Small intestine (tissue), 16 donors: ENCODE measurements at places on chromosomes 4 and X.

GRCh38 chr4:48380583-48381167 is 39.3 kb downstream of the SLAIN2 start:
- no peaks in the 10 kb centered on the region for H3K4me1 ChIP-seq
- H3K36me3 ChIP-seq, result peaks cover 2% of the 10 kb centered on the region
- no peaks in the 10 kb centered on the region for H3K27me3 ChIP-seq

- H3K4me1 ChIP-seq, result no peaks in the 10 kb centered on the region
- DNase-seq, result no peak
- no peaks in the 10 kb centered on the region for H3K27me3 ChIP-seq
- no peaks in the 10 kb centered on the region for H3K36me3 ChIP-seq
- no peak overlapping the region for H3K4me3 ChIP-seq
Observed at GRCh38 chrX:13383907-13384306, 64.1 kb upstream of the ATXN3L start.

GRCh38 chr4:101201421-101201820 is 145.9 kb downstream of the PPP3CA start:
- peaks cover 16% of the 10 kb centered on the region for H3K4me1 ChIP-seq
- DNase-seq, result no peak
- H3K4me3 ChIP-seq, result no peak overlapping the region
- no peaks in the 10 kb centered on the region for H3K36me3 ChIP-seq

DNA sequence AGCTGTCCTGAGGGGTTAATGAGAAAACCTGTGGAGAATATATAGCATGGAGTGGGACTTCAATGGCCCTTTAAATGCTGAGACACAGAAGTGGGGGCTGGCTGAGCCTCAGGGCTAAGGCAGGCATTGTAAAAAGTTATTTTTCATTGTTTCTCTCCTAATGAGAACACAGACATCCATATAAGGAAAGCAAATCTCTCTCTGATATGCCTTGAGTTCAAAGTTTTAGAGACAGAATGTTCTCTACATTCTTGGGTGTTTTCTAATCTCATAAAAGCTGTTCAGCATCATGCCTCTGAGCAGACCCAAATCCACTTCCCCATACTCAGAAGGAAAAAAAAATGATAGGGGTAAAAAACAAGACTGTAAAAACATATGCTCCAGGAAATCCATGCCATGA is 16.8 kb upstream of the RAB40A start:
- no peak overlapping the region for H3K4me3 ChIP-seq
- no peak for DNase-seq
- H3K36me3 ChIP-seq, result no peaks in the 10 kb centered on the region

GRCh38 chr4:83171436-83172039 is 57.0 kb upstream of the PLAC8 start:
- H3K36me3 ChIP-seq, result no peaks in the 10 kb centered on the region
- DNase-seq, result no peak
- no peaks in the 10 kb centered on the region for H3K4me1 ChIP-seq

DNA sequence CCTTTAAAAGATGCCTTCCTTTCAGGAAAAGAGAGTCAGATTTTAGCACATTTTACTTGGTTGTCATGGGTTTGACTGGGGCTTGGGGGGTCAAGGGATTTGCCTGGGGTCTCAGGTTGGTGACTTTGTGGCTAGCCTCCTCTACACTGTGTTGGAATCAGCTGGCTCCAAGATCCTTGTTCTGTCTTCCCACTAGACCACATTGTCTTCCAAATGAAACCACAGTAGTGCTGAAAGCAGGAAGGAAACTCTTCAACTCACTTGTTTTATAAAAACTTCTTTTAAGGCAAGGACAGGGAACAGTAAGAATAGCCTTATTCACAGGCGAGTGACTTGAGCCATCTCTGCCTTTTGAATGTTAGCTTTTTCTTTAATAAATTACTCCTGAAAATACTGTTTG is 37.0 kb upstream of the OTUD4 start:
- H3K4me1 ChIP-seq, result no peaks in the 10 kb centered on the region
- no peaks in the 10 kb centered on the region for H3K36me3 ChIP-seq
- no peak for DNase-seq
- no peak overlapping the region for H3K4me3 ChIP-seq

DNA sequence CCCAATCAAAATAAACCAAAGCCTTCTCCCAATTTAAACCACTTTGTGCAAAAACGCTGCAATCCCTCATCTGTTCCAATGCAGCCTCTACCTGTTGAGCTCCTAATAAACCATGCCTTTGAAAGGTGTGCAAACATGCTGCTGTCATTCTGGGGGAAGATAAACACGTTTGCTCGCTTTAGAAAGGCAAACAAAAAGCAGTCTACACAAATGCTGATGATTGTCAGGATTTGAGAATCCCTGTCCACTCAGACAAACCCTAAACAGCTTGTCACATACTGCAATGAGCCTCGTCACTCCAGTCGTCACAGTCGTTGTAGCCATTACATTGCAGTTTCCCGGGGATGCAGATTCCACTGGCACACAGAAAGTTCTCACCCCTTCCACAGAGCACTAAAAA is 145.2 kb downstream of the CORIN start:
- DNase-seq, result no peak
- no peaks in the 10 kb centered on the region for H3K4me1 ChIP-seq
- no peak overlapping the region for H3K27ac ChIP-seq
- H3K27me3 ChIP-seq, result peaks cover 2% of the 10 kb centered on the region
- no peak overlapping the region for H3K4me3 ChIP-seq

DNA sequence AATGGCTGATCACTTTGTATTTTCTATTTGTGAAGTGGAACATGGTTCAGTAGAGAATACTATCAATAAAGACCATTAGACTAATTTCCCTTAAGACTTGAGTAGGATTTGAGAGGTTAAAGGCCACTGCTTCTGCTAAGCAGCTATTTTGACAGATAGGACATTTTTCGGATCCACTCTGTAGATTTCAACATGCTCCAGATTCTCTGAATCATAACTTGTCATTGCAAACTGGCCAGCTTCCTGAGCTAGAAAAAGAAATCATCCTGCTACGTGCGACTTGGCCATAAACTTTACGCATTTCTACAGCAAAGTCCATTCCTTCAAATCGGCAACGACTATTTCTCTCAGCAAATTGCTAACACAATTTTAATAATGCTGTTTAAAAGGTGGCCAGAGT is 55.2 kb downstream of the MGST2 start:
- no peaks in the 10 kb centered on the region for H3K27me3 ChIP-seq
- no peak overlapping the region for H3K27ac ChIP-seq
- no peak overlapping the region for H3K4me3 ChIP-seq

DNA sequence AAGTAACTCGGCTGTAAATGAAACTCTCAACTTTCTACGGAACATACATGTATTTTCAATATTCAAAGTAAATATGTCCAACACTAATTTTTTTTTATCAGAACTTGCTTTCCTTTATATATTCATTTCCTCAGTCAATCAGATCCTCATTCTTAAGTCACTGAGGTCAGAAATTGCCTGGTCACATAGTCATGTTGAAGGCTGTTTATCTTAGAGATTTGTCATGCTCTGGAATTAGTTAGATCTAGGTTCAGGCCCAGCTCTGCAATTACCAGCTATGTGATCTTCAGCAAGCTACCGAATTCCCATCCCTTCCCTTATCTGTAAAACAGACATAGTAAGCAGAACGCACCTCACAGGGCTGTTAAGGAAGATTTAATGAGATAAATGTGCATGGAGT is 228.8 kb downstream of the SPCS3 start:
- H3K4me3 ChIP-seq, result no peak overlapping the region
- no peaks in the 10 kb centered on the region for H3K36me3 ChIP-seq
- no peaks in the 10 kb centered on the region for H3K4me1 ChIP-seq
- no peak overlapping the region for H3K27ac ChIP-seq
- H3K27me3 ChIP-seq, result no peaks in the 10 kb centered on the region
- no peak for DNase-seq

- H3K36me3 ChIP-seq, result no peaks in the 10 kb centered on the region
- H3K27me3 ChIP-seq, result peaks cover 91% of the 10 kb centered on the region
- H3K4me3 ChIP-seq, result no peak overlapping the region
- no peak overlapping the region for H3K27ac ChIP-seq
Observed at GRCh38 chr4:112517067-112517634, 1.2 kb upstream of the NEUROG2 start.

DNA sequence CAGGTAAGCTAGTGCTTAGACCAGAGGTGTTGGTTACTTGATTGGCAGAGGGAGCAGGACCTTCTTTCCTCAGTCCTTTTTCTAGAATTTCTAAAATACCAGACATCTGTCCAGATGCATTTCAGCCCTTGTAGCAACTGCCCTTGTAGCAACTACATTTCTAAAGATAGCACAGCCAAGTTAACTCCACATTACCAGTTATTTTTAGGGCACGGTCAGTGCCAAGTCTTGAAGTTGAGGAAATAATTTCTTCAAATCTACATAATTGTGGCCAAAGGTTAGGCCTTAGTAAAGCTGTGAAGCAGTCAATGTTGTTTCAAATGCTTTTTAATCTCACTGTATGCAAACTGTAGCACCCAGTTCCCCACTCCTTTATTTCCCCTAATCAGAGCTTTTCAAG is 62.9 kb downstream of the MID1IP1 start:
- H3K27ac ChIP-seq, result no peak overlapping the region
- H3K4me3 ChIP-seq, result no peak overlapping the region
- peak; percentile 58 for DNase-seq

DNA sequence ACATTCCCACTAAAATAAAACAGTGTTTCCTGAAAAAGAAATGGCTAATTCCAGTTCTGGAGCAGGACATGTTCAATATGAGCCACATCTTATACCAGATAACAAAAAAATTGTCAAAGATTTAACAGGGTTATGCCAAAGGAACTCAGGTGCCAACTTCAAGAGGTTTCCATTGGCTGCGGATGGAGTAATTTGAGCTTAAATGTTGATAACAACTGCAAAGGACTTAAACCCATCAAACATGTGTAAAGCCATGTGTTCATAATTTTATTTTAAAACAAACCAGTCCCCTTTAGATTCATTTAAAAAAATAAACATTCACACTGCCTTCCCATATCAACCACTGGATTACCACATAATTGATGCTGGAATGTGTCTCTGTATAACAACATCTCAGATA is 156.4 kb upstream of the PCDH18 start:
- no peak for DNase-seq
- no peaks in the 10 kb centered on the region for H3K27me3 ChIP-seq
- H3K27ac ChIP-seq, result no peak overlapping the region
- no peaks in the 10 kb centered on the region for H3K4me1 ChIP-seq
- no peaks in the 10 kb centered on the region for H3K36me3 ChIP-seq
- H3K4me3 ChIP-seq, result no peak overlapping the region

DNA sequence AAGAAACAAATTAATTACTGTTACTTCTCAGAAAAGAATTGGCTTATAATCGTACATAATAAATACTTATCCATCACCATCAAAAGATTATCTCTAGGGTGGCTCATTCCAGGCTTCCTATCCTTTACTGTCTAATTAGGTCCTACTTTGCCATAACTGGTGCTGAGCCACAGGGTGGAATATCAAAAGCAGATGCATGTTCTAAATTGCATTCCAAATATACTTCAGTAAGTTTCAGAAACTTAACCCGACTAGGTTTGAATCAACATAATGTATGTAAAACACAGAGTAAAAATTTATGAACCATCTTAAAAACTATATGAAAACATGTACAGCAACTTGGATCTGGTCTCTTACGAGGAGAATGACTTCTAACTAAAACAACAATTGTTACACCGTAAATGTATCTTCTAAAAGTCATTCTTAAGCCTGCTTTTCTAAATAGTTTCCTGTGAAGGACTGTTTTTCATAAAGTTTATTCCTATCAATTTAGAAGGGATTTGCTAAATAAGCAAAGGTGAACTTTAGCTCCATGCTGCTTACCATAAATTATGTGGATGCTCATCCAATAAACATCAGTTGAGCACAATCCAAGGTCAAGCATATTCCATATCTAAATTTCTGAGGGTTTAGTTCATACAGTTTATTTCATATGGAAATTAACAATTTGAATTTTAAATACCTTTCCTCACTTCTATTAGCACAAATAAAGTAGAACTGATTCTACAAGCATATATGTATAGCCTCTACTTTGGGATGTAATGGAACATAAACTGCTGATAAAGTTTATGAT is 13.4 kb downstream of the ZAR1 start:
- DNase-seq, result no peak
- no peak overlapping the region for H3K4me3 ChIP-seq
- no peaks in the 10 kb centered on the region for H3K27me3 ChIP-seq

DNA sequence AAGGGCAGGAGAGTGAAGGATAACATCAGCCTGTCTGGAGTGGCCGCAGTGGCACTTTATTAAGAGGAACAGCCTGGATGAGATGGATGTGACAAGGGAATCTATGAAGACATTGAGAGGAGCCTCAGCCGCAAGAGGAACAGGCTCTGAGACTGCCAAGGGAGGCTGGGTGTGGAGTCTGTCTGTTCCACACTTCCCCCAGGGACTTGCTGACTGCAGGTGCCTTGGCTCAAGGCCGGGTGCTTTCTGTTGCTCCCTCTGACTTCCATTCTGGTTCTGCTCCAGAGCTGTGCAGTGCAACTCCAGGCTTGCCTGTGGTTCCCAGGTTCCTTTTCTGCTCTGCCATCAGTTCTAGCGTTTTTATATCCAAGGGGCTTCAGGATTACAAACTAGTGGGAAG is 54.6 kb downstream of the FRMPD3 start:
- H3K27me3 ChIP-seq, result peaks cover 42% of the 10 kb centered on the region
- H3K4me3 ChIP-seq, result no peak overlapping the region

- no peak overlapping the region for H3K27ac ChIP-seq
- H3K36me3 ChIP-seq, result no peaks in the 10 kb centered on the region
- no peaks in the 10 kb centered on the region for H3K27me3 ChIP-seq
- DNase-seq, result no peak
- no peak overlapping the region for H3K4me3 ChIP-seq
Observed at GRCh38 chrX:99719140-99719539, 690.9 kb downstream of the PCDH19 start.

DNA sequence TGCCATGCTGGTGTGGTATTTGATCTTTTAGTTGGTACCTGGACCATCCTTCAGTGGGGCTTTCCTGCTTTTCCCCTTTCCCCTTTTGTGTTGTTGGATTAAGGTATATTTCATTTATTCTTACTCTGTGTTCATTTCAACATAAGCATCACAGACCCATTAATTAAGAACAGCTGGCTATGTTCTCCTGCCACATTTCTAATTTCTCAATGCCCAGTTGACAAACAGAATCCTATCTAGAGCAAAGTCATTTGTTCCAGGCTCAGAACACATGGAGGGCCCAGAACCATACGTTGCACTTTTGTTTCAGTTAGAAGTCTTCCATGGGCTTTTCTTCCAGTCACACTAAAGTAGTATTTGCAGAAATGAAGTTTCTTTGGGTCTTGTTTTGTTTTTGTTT is 46.1 kb upstream of the EOLA2 start:
- H3K36me3 ChIP-seq, result peaks cover 5% of the 10 kb centered on the region
- no peaks in the 10 kb centered on the region for H3K27me3 ChIP-seq
- no peak overlapping the region for H3K4me3 ChIP-seq
- DNase-seq, result no peak
